ENCODE measurements at places on chromosomes 16 and 17. TPM values are rescaled to one million over a fixed set of nuclear protein-coding genes. Genes with fewer than 3 reads are reported as not detected.
A peak's percentile ranks its signal among the peaks of the same experiment; 100 is the strongest.

- H3K27me3 ChIP-seq = no peaks in the 10 kb centered on the region
- no peak for DNase-seq
- no peak overlapping the region for H3K27ac ChIP-seq
Measured at GRCh38 chr17:64984181-64984580, 64.9 kb upstream of the LRRC37A3 start.

DNA sequence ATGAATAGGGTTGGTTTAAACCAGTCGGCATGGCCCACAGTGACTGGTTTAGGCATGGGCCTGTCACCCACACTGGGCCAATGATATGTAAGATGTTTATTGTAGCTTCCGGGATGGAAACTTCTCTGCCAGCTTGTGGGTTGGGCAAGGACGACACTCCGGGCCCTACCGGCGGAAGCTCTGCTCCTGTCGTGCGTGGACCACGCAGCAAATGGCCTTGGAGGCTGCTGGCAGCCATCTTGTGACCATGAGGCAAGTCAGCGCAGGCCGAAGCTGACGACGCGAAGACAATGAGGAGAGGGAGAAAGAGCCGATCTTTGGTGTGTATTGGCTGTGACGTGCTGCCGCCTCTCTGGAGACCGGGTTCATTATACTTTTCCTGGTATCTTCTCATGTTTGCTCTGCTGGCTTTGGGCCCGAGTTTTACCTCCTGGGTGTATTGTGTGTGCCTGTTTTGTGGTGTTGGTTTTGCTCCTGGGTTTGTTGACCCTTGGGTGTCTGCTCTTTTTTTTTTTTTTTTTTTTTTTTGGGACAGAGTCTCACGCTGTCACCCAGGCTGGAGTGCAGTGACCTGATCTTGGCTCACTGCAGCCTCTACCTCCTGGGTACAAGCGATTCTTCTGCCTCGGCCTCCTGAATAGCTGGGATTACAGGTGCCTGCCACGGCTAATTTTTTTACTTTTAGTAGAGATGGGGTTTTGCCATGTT, 15.4 kb downstream of the SLC25A10 start:
- H3K27ac ChIP-seq = peak overlapping the region; percentile 31
- H3K4me1 ChIP-seq = peaks cover 41% of the 10 kb centered on the region
- no peaks in the 10 kb centered on the region for H3K27me3 ChIP-seq
- no peak for DNase-seq
- H3K36me3 ChIP-seq = no peaks in the 10 kb centered on the region
- no peak overlapping the region for H3K4me3 ChIP-seq

GRCh38 chr16:7398536-7398935, 65.9 kb downstream of the RBFOX1 start:
- H3K4me3 ChIP-seq = no peak overlapping the region
- no peaks in the 10 kb centered on the region for H3K27me3 ChIP-seq
- no peaks in the 10 kb centered on the region for H3K36me3 ChIP-seq
- no peak for DNase-seq
- H3K27ac ChIP-seq = no peak overlapping the region

- H3K36me3 ChIP-seq = no peaks in the 10 kb centered on the region
- H3K4me3 ChIP-seq = no peak overlapping the region
- peaks cover 36% of the 10 kb centered on the region for H3K4me1 ChIP-seq
- H3K27ac ChIP-seq = no peak overlapping the region
- DNase-seq = no peak
Measured at GRCh38 chr16:20874088-20874581, 26.0 kb downstream of the DCUN1D3 start.

The RNF227 gene
- 0.74 TPM for total RNA-seq

GRCh38 chr16:1745900-1746692, 25.2 kb downstream of the NME3 start:
- no peak overlapping the region for H3K4me3 ChIP-seq
- DNase-seq = no peak
- peaks cover 14% of the 10 kb centered on the region for H3K36me3 ChIP-seq
- no peaks in the 10 kb centered on the region for H3K27me3 ChIP-seq
- H3K27ac ChIP-seq = no peak overlapping the region

DNA sequence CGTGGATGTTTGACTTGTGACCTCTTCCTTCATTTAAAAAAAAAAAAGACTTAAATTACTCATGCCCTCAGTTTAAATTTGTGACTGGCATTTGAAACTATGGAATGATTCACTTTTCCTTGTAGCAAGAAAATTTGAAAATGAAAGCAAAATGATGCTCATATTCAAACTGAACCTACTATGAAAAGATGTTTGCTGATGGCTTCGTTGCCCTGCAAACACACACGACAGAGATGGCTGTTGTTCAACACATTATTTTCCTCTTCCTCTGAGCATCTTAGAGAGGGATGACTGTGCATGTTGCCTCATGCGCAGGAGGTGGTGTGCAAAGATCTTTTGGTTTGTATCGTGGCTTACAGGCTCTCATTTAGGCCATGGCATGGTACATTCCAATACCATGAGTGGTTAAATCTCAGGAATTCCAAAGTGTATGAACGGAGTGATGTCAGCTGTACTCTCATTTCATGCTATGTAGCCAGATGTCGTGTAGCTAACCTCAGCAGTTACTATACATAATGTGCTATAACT, 164.5 kb downstream of the PRKCA start:
- peaks cover 37% of the 10 kb centered on the region for H3K4me1 ChIP-seq
- peak overlapping the region; percentile 33 for H3K27ac ChIP-seq
- no peaks in the 10 kb centered on the region for H3K27me3 ChIP-seq
- H3K36me3 ChIP-seq = no peaks in the 10 kb centered on the region

The ZMYND15 gene
- 2.8 TPM for total RNA-seq

The CARD14 gene
- 0.25 TPM for total RNA-seq

DNA sequence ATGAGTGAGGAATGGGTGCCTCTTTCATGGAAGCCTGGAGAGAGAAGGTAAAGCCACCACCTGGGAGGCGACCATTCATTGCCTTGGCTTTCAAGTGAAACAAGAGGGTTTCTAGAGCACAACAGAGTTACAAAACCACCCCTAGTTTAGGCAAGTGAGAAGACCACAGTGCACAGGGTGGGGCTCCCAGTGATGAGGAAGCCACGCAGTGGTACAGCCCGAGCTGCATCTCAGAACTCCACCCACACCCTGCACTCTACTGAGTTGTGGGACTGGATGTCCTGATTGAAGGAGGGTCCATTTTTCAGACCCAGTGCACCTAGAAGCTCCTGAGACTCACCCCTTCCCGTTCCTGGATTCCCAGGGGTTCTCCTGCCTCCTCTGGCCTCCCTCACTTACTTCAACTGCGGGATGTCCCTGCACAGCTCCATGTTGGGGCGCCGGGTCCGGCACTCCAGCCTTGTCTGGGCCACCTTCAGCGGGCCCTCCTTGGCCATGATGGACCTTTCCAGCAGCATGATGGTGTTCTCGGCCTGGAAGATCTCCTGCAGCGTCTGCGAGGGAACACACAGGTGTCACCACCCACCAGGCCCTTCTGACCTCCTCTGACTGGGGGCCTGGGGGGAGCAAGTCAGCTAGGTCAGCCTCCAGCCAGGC, 55.1 kb upstream of the EMP2 start:
- H3K4me3 ChIP-seq = no peak overlapping the region
- H3K27ac ChIP-seq = no peak overlapping the region
- no peaks in the 10 kb centered on the region for H3K4me1 ChIP-seq

DNA sequence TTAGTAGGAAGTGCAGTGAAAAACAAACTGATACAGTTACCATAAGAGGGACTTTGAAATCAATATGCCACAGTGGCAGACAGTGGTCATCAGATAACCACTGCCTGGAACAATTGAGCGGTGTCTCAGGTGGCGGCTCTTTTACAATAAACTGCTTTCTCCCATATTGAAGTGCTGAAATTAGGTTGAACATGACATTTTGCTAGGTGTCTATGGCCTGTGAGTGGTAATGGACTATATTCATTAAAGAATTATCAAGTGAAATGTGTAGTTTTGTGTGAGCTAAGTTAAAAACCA, 214.7 kb downstream of the RPTOR start:
- peaks cover 31% of the 10 kb centered on the region for H3K4me1 ChIP-seq
- H3K36me3 ChIP-seq = no peaks in the 10 kb centered on the region
- no peaks in the 10 kb centered on the region for H3K27me3 ChIP-seq
- DNase-seq = no peak

GRCh38 chr17:70130289-70130688, 39.0 kb upstream of the KCNJ2 start:
- no peaks in the 10 kb centered on the region for H3K27me3 ChIP-seq
- no peak for DNase-seq
- H3K27ac ChIP-seq = no peak overlapping the region
- no peaks in the 10 kb centered on the region for H3K36me3 ChIP-seq
- H3K4me3 ChIP-seq = no peak overlapping the region

- H3K27me3 ChIP-seq = peaks cover 20% of the 10 kb centered on the region
- no peak for DNase-seq
- H3K27ac ChIP-seq = no peak overlapping the region
- H3K36me3 ChIP-seq = no peaks in the 10 kb centered on the region
- no peak overlapping the region for H3K4me3 ChIP-seq
Measured at GRCh38 chr16:17369421-17370222, 101.1 kb downstream of the XYLT1 start.

GRCh38 chr16:81530296-81530721, 85.7 kb downstream of the CMIP start:
- no peak overlapping the region for H3K27ac ChIP-seq
- peaks cover 38% of the 10 kb centered on the region for H3K4me1 ChIP-seq
- no peaks in the 10 kb centered on the region for H3K27me3 ChIP-seq
- no peak overlapping the region for H3K4me3 ChIP-seq

The ABCA5 gene
- total RNA-seq = 6.8 TPM

GRCh38 chr17:18102640-18103039, 5.9 kb upstream of the MYO15A start:
- H3K4me3 ChIP-seq = no peak overlapping the region
- no peaks in the 10 kb centered on the region for H3K4me1 ChIP-seq
- no peak overlapping the region for H3K27ac ChIP-seq
- no peaks in the 10 kb centered on the region for H3K27me3 ChIP-seq

- no peaks in the 10 kb centered on the region for H3K27me3 ChIP-seq
- H3K27ac ChIP-seq = peak overlapping the region; percentile 88
- H3K4me3 ChIP-seq = peak overlapping the region; percentile 51
- no peak for DNase-seq
- peaks cover 46% of the 10 kb centered on the region for H3K4me1 ChIP-seq
Measured at GRCh38 chr16:66551788-66552285, 539 bp upstream of the CKLF start.

The IRX3 gene
- 2.0 TPM for total RNA-seq

- H3K4me3 ChIP-seq = no peak overlapping the region
- no peaks in the 10 kb centered on the region for H3K4me1 ChIP-seq
- H3K27me3 ChIP-seq = peaks cover 19% of the 10 kb centered on the region
- H3K36me3 ChIP-seq = no peaks in the 10 kb centered on the region
- DNase-seq = no peak
- H3K27ac ChIP-seq = no peak overlapping the region
Measured at GRCh38 chr17:74183411-74183810, 20.1 kb upstream of the RPL38 start.

- H3K4me3 ChIP-seq = no peak overlapping the region
- no peak for DNase-seq
- peaks cover 6% of the 10 kb centered on the region for H3K27me3 ChIP-seq
Measured at GRCh38 chr16:85759631-85760419, 8.9 kb upstream of the C16orf74 start.

DNA sequence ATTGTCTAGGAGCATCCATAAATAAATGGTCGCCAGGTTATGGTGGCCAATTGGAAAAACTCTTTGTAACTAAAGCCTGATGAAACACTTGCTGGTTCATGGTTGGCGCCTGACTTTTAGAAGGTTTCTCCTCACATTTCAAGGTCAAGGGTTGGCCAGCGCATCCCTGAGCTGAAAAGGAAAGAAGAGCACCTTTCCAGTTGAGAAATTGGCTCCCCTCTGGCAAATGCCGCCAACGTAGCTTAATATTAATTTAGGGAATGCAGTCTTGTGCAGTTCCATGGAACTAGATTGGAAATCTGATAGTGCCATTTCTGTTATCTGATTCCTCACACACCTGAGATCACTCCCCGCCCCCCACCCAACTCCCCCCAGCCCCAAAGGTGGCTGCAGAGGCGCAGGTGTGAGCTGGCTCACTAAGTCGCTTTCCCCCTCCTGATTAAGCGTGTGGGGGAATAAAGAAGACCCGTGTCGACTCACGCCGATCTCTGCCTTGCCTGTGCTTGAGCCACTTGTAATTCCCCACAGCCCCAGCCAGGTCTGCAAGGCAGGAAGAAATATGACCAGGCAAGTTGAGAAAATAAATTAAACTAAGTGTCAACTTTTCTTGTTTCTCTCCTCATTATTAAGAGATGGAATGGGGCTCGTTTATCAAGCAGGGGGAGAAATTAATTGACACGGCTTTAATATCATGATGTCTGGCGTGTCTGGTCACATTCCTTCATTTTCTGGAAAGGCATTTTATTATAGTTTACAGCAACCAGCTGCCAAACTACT, 157.7 kb downstream of the CCDC182 start:
- no peaks in the 10 kb centered on the region for H3K36me3 ChIP-seq
- H3K27ac ChIP-seq = no peak overlapping the region
- H3K27me3 ChIP-seq = no peaks in the 10 kb centered on the region
- DNase-seq = no peak
- no peak overlapping the region for H3K4me3 ChIP-seq

GRCh38 chr16:11396241-11397048, 51.2 kb downstream of the RMI2 start:
- no peak for DNase-seq
- no peak overlapping the region for H3K27ac ChIP-seq
- H3K4me3 ChIP-seq = no peak overlapping the region
- no peaks in the 10 kb centered on the region for H3K36me3 ChIP-seq
- H3K27me3 ChIP-seq = no peaks in the 10 kb centered on the region

The TRPV2 gene
- total RNA-seq = 2.7 TPM

DNA sequence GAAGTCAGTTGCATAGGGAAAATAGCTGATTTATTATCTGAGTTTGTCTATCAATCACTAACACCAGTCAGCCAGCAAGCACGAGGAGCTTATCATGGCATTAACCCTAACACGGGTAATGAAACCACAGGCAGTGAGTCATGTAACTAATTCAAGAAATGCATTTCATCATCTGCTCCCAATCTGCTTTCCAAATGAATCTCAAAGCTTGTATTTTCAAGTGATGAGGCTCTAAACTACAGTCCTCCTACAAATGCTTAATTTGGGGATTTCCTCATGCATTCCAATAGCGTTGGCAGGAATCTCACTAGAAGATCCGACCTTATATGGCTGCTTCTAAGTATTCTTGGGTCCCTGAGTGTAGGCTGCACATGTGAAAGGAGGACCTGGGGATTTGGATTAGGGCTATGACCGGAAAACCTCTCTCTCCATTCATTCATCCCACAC, 118.4 kb upstream of the HSBP1 start:
- peaks cover 32% of the 10 kb centered on the region for H3K27me3 ChIP-seq
- H3K36me3 ChIP-seq = no peaks in the 10 kb centered on the region
- DNase-seq = no peak
- H3K27ac ChIP-seq = no peak overlapping the region
- no peaks in the 10 kb centered on the region for H3K4me1 ChIP-seq
- H3K4me3 ChIP-seq = no peak overlapping the region

GRCh38 chr16:71734511-71734910, 10.0 kb upstream of the PHLPP2 start:
- no peaks in the 10 kb centered on the region for H3K4me1 ChIP-seq
- no peaks in the 10 kb centered on the region for H3K27me3 ChIP-seq
- no peak for DNase-seq
- no peak overlapping the region for H3K4me3 ChIP-seq
- H3K36me3 ChIP-seq = peaks cover 55% of the 10 kb centered on the region
- no peak overlapping the region for H3K27ac ChIP-seq

The KRTAP4-5 gene
- total RNA-seq = not detected

- no peaks in the 10 kb centered on the region for H3K27me3 ChIP-seq
- DNase-seq = peak; percentile 71
- H3K36me3 ChIP-seq = no peaks in the 10 kb centered on the region
- peak within 1 kb of the TSS; percentile 45 for H3K27ac ChIP-seq
- H3K4me1 ChIP-seq = peaks cover 61% of the 10 kb centered on the region
Measured at GRCh38 chr16:57628008-57628781, at the start of gene ADGRG1. TSS of gene ADGRG1 (plus strand) at chr16:57628630. CDS start at chr16:57650288, 21,658 bp downstream.

GRCh38 chr17:77375917-77376651, 235.3 kb downstream of the SEC14L1 start:
- H3K4me1 ChIP-seq = peaks cover 2% of the 10 kb centered on the region
- no peak for DNase-seq
- H3K27ac ChIP-seq = no peak overlapping the region
- H3K27me3 ChIP-seq = no peaks in the 10 kb centered on the region
- no peaks in the 10 kb centered on the region for H3K36me3 ChIP-seq
- H3K4me3 ChIP-seq = no peak overlapping the region
